T-helper 2 cell (primary cell): ENCODE measurements at places on chromosomes 3 and 15.
A peak's percentile ranks its signal among the peaks of the same experiment; 100 is the strongest.

GRCh38 chr3:188646592-188646991, 492.6 kb downstream of the LPP start:
- no peak for DNase-seq

DNA sequence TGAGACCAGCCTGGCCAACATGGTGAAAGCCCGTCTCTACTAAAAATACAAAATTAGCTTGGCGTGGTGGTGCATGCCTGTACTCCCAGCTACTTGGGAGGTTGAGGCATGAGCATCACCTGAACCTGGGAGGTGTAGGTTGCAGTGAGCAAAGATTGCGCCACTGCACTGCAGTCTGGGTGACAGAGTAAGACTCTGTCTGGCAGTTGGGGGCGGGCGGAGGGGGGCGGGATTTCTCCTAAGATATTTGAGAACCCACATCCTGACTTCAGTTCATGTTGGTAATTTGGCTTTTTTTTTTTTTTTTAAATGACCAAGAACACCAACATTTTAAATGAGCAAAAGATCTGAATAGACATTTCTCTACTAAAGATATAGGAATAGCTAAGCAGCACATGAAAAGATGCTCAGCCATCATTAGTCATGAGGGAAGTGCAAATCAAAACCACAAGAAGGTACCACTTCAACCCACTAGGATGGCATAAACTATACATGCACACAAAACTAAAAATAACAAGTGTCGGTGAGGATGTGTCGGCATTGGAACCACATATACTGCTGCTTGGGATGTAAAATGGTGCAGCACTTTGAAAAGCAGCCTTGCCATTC, 75.6 kb upstream of the LMOD3 start:
- peak; percentile 54 for DNase-seq

DNA sequence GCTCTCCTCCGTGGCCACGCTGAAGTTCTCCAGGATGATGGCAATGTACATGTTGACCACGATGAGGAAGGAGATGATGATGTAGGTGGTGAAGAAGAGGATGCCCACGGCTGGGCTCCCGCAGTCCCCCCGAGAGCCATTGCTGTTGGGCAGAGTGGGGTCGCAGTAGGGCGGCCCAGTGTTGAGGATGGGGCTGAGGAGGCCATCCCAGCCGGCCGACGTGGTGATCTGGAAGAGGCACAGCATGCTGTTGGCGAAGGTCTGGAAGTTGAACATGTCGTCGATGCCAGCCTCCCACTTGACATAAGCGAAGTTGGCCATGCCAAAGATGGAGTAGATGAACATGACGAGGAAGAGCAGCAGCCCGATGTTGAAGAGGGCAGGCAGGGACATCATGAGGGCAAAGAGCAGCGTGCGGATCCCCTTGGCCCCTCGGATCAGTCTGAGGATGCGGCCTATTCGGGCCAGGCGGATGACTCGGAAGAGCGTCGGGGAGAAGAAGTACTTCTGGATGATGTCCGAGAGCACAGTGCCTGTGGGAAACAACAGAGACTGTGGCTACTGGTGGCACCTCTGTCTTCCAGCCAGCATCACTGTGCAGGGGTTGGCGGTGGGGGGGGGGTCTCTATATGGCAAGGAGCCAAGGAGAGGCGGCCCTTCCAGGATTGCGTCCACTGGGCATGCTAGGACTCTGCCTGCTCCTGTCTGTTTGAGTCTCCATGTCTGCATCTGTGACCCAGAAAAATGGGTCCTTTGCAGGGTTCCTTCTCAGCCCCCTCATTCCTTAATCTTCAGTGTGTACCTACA, 55.1 kb downstream of the EXOG start:
- no peak for DNase-seq

DNA sequence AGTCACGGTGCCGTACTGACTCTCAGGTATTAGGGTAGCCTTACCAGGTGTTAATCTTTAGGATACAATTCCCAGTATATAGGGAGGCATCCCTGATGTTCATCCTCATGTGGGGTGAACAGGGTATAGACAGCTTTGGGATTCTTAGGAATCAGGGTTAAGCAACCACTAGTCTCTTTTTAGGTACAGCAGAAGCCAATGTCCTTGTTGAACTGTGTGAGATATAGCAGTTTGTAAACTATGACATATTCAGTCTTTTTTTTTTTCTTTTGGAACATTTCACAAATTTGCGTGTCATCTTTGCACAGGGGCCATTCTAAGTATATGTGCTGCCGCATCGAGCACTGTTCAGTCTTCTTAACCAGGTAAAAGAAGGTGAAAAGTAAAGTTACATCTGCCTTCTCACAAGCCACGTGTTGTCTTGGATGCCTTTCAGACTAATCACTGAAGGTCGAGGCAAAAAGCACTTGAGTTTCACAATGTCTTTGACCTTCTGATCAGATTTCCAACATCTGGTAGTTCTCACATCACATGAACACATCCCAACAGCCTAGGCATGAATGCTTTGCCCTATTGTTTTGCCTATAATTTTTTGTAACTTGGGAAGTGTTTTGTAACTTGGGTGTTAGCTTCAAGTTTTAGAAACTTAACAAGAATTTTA, 17.2 kb downstream of the TSEN2 start:
- no peak for DNase-seq

DNA sequence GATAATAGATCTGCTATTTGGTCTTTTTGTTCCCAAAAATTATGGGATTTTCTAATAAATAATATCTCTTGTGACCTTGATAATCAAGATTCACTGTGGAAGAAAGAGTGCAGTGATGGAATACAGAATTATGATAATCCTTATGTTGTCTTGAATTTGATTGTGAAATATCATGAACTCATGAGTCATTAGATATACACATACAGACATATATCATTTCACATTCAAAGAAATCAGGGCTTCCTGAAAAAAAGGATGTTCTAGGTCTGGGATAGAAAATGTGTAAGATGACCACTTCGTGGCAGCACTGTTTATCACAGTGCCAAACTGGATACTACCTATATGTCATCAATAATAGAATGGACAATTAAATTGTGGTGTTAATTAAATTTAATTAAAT, 97.7 kb downstream of the DPH6 start:
- no peak for DNase-seq

DNA sequence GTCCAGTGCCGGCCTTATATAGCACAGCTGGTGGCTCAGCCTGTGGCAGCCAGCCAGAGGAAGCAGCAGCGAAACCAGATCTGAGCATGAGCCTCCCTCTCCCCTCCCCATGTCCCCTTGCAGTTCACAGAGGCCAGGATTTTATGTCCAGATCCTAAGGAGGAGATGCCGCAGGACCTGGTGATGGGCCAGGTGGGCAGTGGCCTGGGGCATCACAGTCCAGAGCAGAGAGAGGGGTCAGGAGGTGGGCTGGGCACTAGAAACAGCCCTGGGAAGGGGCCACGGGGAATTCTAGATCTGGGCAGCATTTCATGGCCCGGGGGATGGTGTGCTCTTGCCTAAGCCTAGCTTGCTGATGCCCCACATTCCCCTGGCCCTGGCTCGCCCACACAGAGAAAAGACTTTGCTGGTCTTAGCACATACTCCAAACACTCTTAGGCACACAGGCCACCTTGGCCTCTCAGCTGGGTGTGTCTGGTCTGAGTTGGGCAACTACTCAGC, 259 bp upstream of the CILP start:
- no peak for DNase-seq

GRCh38 chr3:48187579-48188265, 495 bp downstream of the CDC25A start:
- DNase-seq: no peak

GRCh38 chr3:188407158-188407880, 253.4 kb downstream of the LPP start:
- no peak for DNase-seq

DNA sequence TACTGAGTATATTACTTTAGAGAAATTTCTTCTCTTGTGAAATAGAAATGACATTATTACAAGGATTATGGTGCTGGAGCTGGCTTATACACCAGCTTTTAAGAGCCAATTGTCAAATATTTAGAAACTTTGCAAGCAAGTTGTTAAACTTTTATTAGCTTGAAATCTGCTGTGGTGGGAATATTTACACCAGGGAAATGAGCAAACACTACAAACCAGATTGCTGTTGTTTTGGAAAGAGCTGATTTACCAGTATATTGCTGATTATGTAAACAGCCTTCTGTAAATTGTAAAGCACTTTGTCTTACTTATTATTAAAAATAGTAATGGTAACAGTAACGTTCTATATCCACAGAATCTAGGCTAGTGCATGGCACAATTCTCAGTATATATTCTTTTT, 61.5 kb downstream of the MAP3K13 start:
- no peak for DNase-seq

- no peak for DNase-seq
Measured at GRCh38 chr3:136543385-136543784, 208.8 kb downstream of the STAG1 start.

DNA sequence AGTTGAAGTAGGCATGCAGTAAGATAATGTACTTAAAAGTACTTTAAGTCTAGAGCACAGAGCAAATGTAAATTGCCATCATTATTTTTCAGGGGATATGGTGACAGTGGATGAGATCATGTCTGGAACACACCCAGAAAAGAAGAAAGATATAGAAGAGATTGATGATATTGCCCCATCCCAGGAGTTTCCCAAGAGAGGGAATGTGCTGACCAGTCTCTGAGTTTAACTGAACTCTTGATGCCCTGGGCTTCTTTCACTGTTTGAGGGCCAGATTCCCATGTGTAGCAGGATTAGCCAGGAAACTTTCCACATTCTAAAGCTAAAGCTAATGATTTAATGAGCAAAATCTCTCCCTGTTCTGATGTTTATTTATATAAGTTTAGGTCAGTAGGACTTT, 366.8 kb upstream of the UMPS start:
- DNase-seq: no peak

GRCh38 chr15:73962433-73962832, 29.7 kb downstream of the STOML1 start:
- no peak for DNase-seq

DNA sequence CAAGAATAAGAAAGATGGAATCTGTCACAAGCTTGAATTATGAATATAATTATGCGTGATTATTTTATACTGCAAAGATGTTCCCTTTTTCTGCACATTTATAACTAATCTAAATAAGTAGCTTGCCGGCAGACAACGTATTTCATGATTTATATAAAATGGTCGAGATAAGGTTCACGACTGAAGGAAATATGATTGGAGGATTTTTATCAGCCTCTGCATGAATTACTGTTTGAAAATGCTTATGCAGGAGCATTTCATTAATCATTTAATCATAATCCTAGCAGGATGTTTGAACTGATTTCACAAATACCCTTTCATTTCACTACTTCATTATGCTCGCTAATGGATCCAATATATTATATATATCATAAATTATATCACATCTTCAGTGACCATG, 580.0 kb downstream of the FOXP1 start:
- DNase-seq: no peak

- peak; percentile 52 for DNase-seq
Measured at GRCh38 chr3:195106418-195106906, 164.5 kb downstream of the XXYLT1 start.

DNA sequence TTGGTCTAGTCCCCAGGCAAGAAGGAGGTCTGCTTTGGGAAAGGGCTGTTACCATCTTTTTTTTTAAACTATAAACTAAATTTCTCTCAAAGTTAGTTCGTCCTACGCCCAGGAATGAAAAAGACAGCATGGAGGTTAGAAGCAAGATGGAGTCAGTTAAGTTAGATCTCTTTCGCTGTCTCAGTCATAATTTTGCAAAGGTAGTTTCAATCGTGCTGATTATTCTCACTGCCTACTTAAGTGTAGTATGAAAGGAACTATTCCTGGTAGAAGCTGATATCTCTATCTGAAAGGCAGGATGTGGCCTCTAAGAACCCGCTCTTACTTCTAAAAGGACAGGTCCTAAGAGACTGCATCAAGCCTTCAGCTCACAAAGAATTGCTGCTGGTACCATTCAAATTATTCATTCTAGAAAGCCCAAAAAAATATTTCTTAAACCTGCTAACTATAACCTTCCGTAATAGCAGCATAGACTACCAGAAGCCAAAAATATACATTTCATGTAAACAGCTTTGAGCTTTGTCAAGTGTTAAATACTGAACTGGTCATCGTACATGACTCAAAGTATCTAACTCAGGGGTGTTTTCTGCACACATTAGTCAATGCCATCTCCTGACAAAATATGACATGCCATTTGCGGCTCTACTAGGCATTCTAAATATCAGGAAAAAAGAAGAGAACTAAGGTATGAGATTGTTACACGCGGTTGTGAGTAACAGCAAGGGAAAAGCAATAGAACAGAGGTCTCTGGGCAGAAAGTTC, 96.0 kb upstream of the CCDC80 start:
- no peak for DNase-seq

DNA sequence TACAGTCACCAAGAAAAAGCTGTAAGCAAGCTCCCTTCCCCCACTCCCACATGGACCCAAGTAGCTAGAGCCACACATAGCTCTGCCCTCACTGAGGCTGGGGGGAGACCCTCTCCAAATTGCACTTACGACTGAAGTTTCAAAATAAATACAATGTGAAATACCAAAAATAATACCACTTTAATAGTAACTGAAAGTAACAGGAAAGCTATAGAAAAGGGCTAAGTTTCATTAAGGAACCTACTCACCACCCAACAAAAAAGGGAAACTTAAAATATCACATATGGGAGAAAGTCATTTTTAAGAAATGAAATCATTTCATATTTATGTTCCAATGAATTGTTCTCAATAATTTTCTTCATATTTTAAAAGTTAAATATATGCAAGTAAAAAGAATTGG, 130.4 kb upstream of the UBE2E2 start:
- no peak for DNase-seq

GRCh38 chr15:100972975-100973350, 53.8 kb downstream of the LRRK1 start:
- DNase-seq: no peak

DNA sequence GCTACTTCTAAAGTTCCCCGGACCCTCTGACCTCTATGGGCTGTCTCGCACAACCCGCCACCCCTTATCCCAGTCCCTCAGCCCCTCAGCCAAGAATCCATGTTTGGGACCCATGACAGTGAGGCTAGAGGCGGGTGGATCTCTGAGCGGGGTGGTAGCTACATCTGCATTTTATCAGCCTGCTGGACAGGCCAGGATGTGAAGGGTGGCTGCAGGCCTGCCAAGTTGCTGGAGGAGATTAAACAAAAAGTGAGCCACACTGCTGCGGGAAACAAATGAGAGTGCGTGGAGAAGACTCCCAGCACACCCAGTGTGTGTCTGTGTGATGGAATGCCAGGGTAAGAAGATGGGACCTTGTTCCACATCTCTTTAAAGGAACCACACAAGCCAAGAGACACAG, 51.1 kb upstream of the SPATA12 start:
- DNase-seq: no peak

GRCh38 chr3:32467333-32468070, 35.1 kb downstream of the CMTM6 start:
- DNase-seq: peak; percentile 69

GRCh38 chr15:99580076-99580475, 14.3 kb downstream of the MEF2A start:
- no peak for DNase-seq

GRCh38 chr3:81568378-81568777, 193.1 kb downstream of the GBE1 start:
- DNase-seq: no peak
